ENCODE measurements at places on chromosomes 11 and 22.

DNA sequence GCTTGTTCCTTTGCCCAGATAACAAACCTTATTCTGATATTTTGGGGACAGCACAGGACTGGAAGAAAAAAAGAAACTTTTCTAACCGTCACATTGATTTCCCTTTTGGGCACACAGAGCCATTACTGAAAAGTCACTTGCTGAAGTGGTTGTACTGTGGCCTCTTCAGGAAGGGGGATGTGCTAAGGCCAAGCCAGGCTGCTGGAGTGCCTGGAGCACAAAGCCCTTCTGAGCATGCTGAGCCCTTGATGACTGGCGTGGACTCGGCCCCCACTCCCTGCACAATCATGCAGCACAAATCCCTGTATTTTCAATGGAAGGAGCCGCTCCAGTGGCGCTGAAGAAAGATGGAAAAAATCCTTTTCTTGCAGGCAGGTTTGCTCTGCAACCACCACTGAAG is 164.2 kb downstream of the NTM start:
- no peak for DNase-seq

- no peak for DNase-seq
Observed at GRCh38 chr11:64074239-64074638, 38.5 kb downstream of the FLRT1 start.

GRCh38 chr11:43021466-43021865 is 290.3 kb upstream of the API5 start:
- DNase-seq = no peak

- DNase-seq = no peak
Observed at GRCh38 chr11:128058580-128059208, 528.7 kb downstream of the ETS1 start.

DNA sequence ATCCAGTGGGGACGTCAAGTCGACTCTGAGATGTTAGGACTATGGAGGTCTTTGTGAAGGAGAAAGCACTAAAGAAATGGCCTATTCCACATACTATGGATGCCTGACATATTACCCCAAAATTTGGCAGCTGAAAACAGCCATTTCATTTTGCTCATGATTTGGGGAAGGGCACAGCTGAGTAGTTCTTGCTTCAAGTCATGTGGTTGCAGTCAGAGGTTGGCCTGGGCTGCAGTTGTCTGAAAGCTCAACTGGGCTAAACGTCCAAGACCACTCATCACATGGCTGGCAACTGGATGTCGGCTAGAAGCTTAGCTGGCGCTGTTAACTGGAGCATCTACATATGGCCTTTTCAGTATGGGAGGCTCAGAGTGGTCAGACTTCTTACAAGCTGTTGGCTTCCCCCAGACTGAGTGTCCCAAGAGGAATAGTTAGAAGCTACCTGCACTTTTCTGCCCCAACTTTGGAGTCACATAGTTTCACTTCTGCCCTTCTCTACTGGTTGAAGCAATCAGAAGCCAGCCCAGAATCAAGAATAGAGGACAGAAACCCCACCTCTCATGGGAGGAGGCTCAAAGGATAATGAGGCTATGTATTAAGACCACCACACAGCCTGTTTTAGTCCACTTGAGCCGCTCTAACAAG is 14.1 kb downstream of the SLC35C1 start:
- DNase-seq = no peak
